NT2/D1 (cell line): ENCODE measurements at places on chromosomes 16 and 17.

DNA sequence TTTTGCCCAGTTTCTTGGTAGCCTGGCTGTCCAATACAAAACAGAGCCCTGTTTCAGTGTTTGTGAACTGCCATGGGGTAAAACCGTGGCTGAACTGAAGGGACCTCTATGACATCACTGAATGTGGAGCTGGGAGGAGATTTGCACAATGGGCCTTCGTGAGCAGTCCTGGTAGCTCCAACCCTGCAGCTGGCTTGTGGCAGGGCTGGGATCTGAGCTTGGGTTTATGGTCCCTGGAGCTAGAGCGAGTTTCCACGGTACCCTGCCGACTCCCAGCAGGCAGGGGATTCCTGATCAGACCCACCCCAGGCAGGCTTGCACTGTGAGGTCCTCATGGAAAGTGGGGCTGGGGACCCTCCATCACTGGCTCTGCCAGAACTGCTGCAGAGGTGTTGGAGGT lies 247.0 kb downstream of the GSG1L start:
- no peak for DNase-seq

DNA sequence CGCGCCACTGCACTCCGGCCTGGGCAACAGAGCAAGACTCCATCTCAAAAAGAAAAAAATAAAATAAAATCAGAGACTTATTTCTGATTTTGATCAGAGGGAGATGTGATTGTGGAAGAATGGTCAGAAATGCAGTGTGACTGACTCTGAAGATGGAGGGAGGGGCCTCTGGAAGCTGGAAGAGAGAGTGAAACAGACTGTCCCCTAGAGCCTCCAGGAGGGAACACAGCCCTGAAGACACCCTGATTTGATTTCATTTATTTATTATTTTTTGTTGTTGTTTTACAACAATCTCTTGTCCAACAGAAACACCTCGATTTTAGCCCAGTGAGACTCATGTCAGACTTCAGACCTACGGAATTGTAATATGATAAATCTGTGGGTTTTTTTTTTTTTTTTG lies 26.1 kb downstream of the BCL7C start:
- no peak for DNase-seq

GRCh38 chr16:11160676-11161115 lies 95.3 kb downstream of the SOCS1 start:
- no peak for DNase-seq

DNA sequence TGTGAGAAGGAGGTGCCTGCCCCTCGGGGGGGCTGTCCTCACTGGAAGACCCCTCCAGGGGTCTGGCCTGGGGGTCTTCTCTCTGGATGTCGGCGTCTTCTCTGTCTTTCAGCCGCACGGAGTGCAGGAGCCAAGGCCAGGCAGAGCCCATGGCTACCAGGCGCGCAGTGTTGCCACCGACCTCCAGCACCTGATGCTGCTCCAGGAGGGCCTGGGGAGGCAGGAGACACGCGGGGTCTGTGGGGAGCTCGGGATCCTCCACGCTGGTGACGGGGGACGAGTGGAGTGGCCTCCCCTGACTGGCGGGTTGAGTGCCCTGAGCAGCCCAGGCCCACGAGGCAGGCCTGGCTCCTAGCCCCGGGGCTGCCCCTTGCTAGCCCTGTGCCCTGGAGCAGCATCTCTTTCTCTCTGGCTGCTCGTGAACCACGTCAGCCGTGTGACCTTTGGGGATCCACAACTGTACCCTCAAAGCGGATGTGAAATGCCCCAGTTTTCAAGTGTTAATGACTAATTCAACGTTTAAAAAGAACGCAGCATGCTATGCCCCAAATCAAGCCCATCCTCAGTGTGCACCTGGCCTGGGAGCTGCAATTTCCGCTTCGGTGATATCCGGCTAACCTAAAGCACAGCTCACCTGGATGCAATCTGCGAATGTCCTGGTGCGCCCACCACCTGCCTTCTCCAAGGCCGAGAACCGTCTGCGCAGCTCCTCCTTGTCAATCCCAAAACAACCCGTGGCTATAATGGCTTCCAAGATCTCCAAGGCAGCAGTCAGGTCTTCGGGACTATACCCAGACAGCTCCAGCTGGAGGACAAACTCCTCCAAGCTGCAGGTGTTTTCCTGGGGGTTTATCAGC lies 62.9 kb downstream of the IL21R start:
- DNase-seq, result no peak

GRCh38 chr16:53071748-53072301 lies 17.0 kb downstream of the CHD9 start:
- no peak for DNase-seq

DNA sequence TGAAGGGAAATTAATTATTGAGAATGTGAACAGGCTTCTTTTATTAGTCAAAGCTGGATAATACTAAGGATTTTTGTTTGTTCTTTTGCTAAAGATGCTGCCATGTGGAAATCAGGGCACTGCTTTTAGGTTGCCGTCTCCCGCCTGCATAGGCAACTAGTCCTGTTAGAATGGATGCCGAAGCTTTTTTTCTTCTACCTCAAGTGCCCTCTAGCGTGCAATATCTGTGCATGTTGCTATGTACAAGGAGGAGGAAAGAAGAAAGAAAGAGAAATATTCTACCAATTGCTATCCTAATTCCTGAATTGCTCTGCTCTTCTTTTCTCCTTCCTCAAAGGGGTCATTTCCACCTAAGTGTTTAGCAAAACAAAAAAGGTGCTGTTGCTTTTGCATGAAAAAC lies 5.2 kb upstream of the CDH8 start:
- no peak for DNase-seq

DNA sequence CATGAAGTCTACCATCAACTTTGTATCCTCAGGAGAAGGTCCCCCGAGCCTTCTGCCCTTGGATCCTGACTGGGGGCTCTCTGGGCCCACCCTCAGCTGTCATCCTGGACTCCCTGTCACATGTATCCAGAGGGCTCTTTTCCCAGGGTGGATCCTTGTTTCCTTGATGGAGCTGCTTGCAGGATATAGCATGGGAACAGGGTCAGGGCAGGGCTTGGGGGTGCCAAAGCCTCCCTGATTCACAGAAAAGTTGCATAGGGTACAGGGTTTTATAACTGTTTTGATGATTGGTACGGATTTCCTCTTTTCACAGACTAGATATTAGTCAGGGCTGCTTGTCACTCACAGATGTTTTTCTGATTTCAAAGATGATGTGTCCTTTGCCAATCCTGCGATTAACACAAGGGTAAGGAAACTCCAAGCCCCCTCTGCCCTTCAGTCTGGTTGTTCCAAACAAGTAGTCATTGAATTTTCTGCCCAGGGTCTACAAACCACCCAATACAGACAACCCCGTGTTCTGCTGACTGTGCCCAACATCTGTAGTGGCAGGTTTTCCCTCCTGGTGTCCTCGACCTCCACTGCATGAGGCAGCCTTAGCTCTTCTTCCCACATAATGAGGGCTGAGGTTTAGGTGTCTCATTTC lies 20.6 kb upstream of the SLC35G3 start:
- no peak for DNase-seq

GRCh38 chr17:79476074-79476652 lies 134.7 kb downstream of the RBFOX3 start:
- DNase-seq, result no peak

GRCh38 chr16:79618692-79619050 lies 18.1 kb upstream of the MAF start:
- no peak for DNase-seq

DNA sequence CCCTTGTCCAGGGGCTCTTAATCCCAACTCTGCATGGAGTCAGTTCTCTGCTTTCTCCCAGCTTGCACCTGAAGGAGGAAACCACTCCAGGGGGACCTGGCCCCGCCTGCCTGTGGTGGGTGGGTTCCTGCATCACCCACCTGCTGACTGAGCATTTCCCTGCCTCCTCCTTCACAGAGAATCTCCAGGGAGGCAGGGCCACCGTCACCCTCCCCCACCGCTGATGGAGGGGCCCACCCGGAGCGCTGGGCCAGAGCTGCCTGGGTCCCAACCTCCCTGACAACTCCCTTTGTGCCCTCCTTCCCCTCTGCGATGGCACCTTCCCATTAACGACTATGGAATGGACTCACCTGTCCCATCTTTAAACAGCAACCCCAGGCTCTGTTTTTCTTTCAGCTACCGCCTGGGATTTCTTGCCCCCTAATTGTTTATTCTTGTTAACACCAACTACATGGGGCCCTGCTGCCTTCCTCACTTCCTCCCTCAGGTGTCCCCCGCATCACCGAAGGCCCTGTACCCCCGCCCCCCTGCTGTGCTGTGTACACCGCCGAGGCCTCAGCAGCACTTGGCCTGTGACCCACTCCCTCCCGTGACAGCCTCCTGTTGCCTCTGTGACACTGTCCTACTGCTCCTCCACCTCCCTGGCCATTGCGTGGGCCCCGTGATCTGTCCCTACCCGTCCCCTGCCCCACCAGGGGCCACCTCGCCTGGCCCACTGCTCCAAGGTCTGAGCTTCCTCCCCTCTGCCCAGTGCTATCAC lies 842 bp upstream of the TEDC2 start:
- DNase-seq, result no peak

GRCh38 chr16:84737192-84738011 lies 37.6 kb downstream of the USP10 start:
- DNase-seq, result no peak

- DNase-seq, result no peak
Measured at GRCh38 chr17:44187131-44187899, 543 bp downstream of the TMUB2 start.

- no peak for DNase-seq
Measured at GRCh38 chr16:71626018-71626857, at the start of gene MARVELD3. Gene MARVELD3 (plus strand): TSS chr16:71626184. CDS start chr16:71626230, 46 bp downstream.

- DNase-seq, result no peak
Measured at GRCh38 chr17:22454070-22454999, 762.0 kb downstream of the KCNJ18 start.

DNA sequence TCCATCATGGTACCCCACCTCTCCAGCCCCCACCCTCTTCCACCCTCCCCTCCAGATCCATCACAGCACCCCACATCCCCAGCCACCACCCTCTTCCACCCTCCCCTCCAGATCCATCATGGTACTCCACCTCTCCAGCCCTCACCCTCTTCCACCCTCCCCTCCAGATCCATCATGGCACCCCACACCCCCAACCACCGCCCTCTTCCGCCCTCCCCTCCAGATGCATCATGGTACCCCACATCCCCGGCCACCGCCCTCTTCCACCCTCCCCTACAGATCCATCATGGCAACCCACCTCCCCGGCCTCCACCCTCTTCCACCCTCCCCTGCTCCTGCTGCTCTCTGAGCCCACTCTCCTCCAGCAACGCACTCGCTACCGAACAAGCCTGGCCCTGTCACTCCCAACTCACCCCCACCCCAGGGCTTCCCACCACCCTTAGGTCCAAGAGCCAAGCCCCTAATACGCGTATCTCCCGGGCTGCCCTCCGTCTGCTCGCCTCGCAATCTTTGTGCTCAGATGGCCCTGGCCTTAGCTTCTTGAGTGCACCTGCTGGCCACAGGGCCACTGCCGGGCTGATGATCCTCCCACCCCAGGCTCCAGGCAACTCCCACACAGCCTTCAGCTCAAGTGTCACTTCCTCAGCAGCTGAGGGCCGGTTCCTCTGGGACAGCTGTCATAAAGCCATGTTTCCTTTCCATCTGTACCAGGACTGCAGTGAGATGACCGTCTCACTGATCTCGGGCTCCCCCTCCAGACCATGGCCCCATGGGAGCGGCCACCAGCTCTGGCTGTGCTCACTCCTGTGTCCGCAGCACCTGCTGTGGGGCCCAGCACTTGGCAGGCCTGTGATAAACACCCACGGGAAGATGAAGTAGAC lies 25.5 kb downstream of the KDM8 start:
- DNase-seq, result no peak

- DNase-seq, result no peak
Measured at GRCh38 chr16:72561-73548, at the start of gene RHBDF1. Gene RHBDF1 (minus strand): TSS chr16:72631. CDS start chr16:65015, 7,616 bp downstream.

- no peak for DNase-seq
Measured at GRCh38 chr16:66858740-66859396, 14.7 kb downstream of the CA7 start.

DNA sequence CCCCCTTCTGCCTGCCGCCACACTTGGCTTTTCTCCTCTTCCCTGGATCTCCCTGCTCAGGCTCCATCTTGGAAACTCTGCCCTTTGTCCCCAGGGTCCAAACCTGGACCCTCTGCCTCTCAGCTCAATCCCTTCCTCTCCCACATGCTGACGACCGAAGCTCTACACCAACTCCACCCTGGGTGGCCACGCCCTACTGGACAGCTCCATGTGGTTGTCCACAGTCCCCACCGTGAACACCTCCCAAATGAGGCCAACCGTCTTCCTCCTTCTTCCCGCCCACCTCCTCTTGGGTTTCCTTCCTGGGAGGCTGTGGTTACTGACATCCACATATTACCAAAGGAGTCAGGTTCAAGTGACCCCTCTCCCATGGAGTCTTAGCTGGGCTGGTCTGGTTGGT lies 22.6 kb upstream of the MLKL start:
- DNase-seq, result no peak

DNA sequence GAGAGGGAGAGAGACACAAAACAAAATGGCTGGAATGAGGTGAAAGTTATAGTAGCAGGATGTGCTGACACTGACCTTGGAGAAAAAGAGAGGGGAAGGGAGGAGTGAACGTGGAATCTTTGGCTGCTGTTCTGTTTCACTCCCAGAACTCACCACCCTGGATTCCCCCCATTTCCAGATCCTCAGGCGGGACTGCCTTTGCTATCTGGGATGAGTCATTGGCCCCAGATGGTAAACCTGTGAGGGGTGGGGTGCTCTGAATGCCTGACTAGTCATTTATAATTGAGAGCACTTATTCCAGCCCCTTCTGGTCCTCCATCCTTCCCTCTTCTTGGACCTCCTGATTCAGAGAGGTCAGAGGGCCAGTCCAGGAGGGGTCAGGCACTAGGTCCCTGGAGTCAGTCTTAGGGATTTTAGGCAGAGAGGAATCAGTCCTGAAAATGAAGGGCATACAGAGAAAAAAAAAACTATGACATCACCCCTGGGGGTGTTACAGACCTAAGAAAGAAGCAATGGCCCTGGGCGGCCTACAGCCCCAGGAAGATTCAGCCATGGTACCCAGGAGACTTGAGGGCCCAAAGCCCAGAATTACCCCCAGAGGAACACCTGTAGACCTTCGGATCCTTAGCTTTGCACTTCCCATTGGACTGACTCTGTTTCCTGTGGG lies 2.2 kb upstream of the ZG16 start:
- DNase-seq, result no peak

DNA sequence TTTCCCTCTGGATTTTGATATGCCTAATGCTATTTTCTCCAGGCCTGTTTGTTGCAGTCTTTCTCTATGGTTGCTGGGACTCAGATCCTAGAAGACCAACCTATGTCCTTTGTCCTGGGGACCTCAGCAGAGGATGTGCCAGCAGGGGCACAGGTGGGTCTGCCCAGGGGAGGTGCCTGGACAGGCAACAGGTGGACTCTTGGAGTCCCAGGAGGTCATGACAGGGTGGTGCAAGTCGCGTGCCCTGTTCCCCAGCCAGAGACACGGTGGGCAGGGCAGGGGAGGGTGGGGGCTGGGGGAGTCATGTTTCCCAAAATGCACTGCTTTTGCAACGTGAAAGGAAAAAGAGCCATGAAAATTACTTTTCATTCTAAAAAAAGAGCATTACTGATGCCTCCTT lies 26.3 kb upstream of the PLLP start:
- no peak for DNase-seq

DNA sequence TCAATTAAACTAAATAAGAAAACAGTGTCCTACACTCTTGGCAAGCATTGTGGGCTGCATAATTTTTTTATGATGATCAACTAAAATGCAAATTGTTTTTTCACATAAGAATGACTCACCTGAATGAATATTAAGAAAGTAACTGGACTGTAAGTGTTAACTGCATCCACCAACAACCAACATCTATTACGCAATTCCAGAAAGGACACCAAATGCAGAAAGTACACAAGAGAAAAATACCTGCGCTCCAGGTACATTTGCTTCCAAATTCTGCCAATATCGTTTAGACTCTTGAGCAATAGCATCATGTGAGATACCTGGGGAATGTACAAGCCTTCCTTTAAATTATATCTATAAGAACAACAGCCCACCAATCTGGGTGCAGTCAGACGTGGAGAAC lies 19.8 kb upstream of the TXNDC11 start:
- no peak for DNase-seq
